Jurkat, Clone E6-1 (cell line): ENCODE measurements at places on chromosomes 3 and 15.

- DNase-seq, result no peak
Measured at GRCh38 chr3:192957441-192958021, 39.9 kb upstream of the MB21D2 start.

DNA sequence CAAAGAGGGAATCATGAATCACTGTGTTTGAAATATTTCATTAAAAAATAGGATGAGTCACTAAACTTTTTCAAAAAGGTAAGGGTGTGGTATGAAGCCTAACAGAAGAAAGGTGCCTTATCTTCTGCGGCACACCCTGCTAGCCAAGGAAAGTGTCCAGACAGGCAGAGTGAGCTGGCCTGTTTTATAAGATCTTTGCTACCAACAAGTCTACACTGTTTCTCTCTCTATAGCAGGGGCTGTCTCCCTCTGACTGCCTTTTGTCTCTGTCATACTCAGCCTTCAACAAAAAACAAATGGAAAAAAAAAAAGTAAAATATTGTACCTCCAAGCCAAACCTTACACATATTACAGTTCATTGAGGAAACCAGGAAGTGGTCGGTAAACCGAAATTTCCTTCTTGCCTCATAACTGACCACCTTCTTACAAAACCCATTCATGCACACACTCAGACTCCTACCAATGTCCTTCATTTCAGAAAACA, 9.1 kb downstream of the ZDHHC3 start:
- DNase-seq, result no peak

- peak; percentile 85 for DNase-seq
Measured at GRCh38 chr3:18489939-18490338, 64.8 kb upstream of the SATB1 start.

DNA sequence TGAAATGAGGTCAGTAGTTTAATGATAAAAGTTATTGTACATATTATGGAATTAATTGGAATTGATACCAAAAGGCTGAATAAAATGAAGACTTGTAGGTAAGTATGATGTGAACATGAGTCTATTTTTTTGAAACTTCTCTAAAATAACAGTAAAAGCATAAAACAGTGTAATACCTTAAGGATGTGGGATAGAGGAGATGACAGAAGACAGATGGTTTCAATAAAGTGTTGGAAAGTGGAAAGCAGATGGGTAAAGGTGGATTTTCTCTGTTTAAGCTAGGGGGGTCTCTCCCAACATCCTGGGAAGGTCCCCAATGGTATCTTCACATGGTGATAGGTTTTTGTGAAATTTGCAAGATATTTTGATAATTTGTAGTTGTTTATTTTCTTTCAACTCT, 41.6 kb downstream of the GMPS start:
- no peak for DNase-seq

- DNase-seq, result no peak
Measured at GRCh38 chr15:48778331-48778730, 32.5 kb downstream of the CEP152 start.

- DNase-seq, result no peak
Measured at GRCh38 chr3:163935411-163935810, 1142.9 kb downstream of the SI start.

DNA sequence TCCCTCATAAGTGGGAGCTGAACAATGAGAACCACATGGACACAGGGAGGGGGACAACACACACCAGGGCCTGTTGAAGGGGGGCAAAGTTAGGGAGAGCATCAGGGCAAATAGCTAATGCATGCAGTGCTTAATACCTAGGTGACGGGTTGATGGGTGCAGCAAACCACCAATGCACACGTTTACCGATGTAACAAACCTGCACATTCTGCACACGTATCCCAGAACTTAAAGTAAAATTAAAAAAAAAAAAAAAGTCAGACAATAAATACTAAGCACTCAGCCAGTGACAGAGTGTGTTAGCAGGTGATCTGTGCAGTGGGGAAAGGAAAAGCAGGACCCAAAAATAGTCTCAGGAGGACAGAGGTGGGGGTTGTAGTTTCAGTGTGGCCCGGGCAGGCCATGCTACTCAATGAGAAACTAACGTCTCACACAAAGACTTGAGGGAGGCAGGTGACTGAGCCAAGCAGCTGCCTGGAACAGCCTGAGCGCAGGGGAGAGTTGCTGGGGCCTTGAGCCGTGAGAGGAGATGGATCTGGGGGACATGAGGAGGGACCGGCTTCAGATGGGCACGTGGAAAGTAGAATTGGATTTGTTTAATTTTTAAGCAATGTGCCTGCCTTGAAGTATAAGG, 18.4 kb downstream of the ANKDD1A start:
- no peak for DNase-seq
